ENCODE measurements at places on chromosomes 16 and 17.

DNA sequence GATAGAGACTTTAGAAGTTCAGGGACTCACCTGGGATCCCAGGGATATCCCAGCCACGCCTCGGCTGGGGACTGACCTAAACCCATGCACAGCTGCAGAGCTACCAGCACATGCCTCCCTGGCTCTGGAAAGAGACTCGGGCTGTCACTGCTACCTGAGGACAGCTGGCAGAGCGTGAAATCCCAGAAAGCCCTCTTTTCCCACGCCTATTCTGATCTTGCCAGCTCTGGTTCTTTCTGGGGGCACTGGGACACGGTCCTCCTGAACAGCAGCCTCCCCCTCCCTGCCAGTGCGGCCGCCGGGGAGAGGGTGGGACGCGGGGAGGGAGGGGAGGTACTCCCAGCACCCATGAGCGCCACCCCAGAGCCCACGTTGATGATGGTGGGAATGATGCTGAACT, 10.8 kb downstream of the P2RX5 start:
- peak; percentile 50 for DNase-seq

DNA sequence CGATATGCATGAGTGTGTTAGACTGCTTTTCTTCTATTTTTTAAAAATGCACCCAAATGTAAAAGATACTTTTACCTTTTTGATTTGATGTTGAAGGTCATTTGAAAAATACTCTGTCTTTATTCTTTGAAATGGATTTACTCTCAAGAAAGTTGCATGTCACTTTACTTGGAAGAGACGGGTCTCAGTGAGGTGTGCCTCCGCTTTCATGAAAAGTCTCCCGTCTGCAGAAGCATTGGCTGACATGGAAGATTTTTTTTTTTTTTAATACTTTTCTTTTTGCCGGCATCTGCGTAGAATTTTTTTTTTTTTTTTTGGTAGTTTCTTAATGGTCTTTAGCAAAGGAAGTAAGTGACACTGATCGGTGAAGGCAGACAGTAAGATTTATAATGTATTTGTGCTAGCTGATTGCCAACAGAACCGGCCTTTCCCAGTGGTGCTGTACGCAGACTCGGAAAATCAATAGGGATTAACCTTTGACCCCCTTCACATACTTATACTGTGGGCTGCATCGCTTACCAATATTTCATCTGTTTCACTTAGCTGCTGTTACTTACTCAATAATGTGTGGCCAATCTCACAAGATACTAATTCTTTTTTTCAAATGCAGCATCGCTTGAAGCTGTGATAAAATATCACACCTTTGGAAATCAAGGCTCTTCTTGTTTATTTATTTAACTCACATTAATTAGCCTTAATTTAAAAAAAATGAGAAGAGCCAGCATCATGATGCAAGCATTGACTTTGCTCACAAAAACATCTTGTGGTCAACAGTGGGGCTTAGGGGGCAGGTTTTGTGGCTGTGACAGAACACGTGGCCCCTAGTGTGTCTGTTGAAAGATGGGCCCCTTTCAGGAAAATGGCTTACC, 383.9 kb downstream of the WWOX start:
- DNase-seq = no peak

DNA sequence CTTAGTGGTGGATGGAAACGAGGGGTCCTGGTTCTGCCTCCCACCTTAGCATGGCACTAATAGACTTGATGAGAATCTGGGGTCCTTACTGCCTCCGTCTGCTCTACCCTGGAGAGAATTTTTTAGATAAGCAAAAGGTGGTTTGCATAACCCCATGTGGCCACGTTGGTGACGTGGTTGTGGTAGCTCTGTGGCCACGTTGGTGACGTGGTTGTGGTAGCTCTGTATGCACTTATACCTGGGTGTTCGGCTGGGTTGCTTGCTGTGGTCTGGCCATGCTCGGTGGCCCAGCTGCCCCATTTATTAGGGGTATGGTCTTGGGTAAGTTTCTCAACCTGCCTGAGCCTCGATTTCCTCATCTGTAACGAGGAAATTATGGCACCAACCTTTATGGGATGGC, 13.0 kb downstream of the SPIRE2 start:
- peak; percentile 31 for DNase-seq

DNA sequence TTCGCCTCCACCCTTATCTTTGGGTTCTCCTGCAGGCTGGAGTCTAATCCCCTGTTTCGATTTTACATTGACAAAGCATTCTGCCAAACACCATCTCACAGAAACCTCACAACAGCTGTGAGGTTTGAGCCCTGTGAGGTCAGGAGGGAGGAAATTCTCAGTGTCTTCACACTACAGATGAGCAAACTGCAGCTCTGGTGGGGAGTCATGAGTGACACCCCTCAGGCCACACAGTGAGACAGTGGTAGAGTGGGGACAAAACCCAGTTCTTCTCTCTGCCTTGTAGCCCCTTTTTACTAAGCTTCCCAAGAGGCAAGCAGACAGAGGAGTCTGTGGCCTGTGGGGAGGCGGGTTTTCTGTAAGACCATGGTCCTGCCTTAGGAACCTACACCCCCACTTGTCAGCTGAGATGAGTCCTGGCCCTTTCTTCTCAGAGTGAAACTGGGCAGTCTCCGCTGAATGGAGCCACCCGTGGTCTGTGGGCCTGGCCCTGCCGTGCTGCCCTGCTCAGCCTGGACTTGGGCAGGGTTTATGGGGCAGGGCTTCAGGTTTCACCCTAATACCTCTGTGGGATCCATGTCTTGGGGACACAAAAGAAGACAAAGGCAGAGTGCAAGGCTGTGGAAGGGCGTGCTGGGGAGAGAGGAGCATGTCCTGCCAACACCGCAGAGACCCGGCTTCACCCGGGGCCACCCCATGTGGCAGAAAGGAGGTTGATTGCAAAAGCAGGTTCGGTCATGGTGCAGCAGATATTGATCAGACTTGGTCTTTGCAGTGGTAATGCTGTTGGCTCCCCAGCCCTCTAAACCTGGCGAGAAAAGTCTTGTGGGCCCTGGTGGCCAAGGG, 59.0 kb downstream of the ABR start:
- DNase-seq = no peak

GRCh38 chr17:30600830-30601494, 123.8 kb downstream of the GOSR1 start:
- peak; percentile 61 for DNase-seq

DNA sequence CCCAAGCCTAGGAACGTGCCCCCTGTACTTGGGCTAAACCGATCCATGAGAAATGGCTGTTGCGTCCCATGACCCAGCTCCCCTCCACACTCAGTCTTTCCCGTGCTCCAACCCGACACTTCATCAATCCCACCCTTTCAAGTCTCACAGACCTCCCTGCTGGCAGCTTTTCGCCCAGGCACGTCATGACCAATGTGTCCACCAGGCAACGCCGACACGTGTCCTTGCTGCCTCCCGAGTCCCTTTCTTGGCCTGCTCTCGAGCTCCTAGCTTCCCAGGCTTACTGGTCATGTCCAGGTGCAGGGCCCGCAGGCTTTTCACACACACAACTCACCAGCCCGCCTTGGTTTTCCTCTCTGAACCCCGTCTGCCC, 12.2 kb downstream of the MNT start:
- no peak for DNase-seq

DNA sequence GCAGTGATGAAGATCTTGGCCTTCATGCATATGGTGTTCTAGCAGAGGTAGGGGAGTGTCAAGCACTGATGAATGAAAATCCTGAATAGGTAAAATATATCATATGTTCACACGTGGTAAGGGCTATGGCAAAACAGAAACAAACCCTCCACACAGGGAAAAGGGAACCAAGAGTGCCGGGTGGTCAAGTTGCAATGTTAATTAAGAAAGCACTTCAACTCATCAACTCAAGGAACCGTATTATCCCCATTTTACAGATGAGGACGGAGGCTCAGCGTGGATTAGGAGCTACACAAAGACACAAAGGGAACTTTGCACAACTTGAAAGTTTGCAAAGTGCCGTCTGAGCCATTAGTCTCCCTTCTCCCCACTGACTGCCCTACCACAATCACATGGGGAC, 28.1 kb upstream of the MEOX1 start:
- no peak for DNase-seq

DNA sequence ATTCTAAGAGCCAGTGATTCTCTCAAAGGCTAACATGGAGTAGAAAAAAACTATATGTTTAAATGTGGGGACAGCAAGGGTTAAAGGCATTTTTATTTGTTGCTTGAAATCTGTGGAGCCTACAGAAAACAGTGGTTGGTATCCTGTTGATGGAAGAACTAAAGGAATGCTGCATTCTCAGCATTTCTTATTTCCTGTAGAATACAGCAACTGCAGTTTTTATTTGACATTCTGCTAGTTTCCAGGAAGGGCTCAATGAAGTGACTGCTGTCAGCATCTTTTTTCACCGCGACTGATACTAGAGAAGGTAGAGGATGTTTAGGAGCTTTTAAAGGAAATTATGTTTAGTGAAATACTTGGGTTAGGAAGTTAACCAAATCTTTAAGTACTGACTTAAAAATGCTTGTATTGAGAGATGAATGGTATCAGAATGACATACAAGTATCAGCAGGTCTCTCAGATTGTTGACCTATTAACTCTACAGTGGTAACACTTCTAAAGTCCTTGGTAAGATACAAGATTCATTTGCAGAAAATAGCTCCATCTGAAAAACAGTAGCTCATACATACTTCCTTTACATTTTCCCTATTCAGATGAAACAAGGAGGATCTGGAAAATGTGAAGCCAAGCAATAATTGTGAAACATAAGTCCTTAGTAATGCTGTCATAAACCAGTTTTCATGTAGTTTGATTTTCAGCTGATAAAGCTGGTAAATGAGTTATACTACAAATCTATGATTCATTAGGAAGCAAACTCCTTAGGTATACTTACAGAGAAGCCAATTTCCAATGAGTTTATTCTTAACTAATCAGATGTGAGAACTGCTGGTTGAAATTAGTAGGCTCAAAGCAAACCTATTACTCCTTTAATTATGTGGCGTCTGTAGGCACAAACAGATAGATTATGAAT, 15.2 kb downstream of the CLTC start:
- DNase-seq = peak; percentile 15

GRCh38 chr16:55842369-55843104, 9.6 kb upstream of the CES1 start:
- peak; percentile 75 for DNase-seq

- DNase-seq = no peak
These were observed 45.0 kb downstream of the TEX2 start for GRCh38 chr17:64218066-64218465.

- peak; percentile 35 for DNase-seq
These were observed 23.5 kb upstream of the NXPH3 start for GRCh38 chr17:49552070-49552751.

DNA sequence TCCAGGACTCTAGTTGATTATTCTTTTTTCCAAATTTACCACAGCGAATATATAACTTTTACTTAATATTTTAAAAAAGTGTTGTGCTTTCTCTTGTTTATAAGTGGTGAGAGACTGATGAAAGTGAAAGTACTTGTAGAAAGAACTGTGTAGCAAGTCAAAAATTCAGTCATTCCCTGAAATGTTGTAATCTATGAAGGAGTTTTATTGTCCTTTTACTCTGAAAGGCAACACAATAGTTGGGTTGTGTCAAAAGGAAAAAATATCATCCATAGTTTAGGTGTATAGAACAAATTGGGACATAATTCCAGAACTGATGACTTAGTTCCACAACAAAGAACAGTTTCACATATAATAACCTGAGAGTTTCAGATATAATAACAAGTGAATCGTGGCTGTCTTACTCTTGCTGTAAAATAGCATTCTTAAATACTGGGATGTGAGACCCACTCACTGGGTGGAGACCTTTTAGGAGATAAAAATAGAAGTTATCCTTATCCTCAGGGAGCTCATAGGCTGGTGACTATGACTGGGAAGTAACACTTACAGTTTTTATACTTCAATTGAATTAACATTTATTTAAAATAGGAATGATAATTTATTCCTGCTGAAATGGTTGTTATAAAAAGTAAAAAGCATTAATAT, 20.6 kb downstream of the CYB5B start:
- no peak for DNase-seq

GRCh38 chr16:27400751-27401620, 988 bp upstream of the IL21R start:
- DNase-seq = no peak

Measured in H7 (cell line).